ENCODE measurements at places on chromosomes 2 and 18. TPM values are rescaled to one million over a fixed set of nuclear protein-coding genes. Genes with fewer than 3 reads are reported as not detected.

- H3K27ac ChIP-seq, result no peak overlapping the region
- no peak overlapping the region for H3K4me3 ChIP-seq
- no peaks in the 10 kb centered on the region for H3K27me3 ChIP-seq
- no peaks in the 10 kb centered on the region for H3K36me3 ChIP-seq
- H3K4me1 ChIP-seq, result peaks cover 2% of the 10 kb centered on the region
- DNase-seq, result peak; percentile 62
These were observed 37.8 kb upstream of the KCNF1 start for GRCh38 chr2:10873790-10874437.

GRCh38 chr2:128563348-128563687 is 244.7 kb upstream of the HS6ST1 start:
- peak overlapping the region; percentile 60 for H3K27ac ChIP-seq
- peaks cover 13% of the 10 kb centered on the region for H3K4me1 ChIP-seq
- H3K27me3 ChIP-seq, result no peaks in the 10 kb centered on the region
- no peaks in the 10 kb centered on the region for H3K36me3 ChIP-seq
- DNase-seq, result peak; percentile 98
- no peak overlapping the region for H3K4me3 ChIP-seq

GRCh38 chr18:51151568-51152511 is 45.6 kb downstream of the MEX3C start:
- no peaks in the 10 kb centered on the region for H3K27me3 ChIP-seq
- H3K27ac ChIP-seq, result no peak overlapping the region
- H3K4me3 ChIP-seq, result no peak overlapping the region
- DNase-seq, result no peak

GRCh38 chr2:11498543-11499034 is 32.6 kb upstream of the E2F6 start:
- H3K4me1 ChIP-seq, result peaks cover 2% of the 10 kb centered on the region
- H3K4me3 ChIP-seq, result no peak overlapping the region
- H3K27ac ChIP-seq, result no peak overlapping the region

DNA sequence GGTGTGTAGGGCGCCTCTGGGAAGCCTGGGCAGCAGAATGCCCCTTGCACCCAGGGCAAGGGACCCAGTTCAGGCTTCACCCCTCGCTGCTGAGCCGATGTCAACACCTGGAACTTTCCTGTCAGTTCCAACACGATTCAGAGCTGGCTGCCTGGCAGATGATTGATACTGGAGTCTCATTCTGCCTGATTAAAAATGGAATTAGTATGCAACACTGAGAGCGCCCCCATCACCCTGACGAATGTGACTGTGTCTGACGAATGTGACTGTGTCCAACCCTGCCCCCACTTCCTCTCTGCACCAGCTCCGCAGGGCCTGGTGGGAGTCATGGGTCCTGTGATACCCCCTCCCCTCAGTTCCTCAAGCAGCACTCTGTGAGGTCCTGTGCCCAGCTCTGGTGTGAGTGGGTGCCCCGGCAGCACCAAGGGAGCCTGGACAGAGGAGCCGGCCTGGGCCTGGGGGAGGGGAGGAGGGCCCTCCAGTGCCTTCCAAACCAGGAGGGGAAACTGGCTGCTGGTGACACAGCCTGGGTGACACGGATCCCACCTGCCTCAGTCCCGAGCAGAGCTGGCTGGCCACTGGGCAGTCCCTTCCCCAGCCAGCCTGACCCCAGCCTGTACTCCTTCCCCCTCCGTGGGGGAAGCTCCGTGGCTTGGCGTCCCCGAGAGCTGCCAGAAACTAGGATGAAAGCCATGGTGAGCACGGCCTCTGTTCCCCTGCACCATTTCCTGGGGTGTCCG is 41.4 kb upstream of the ALPP start:
- no peak overlapping the region for H3K4me3 ChIP-seq
- H3K27ac ChIP-seq, result no peak overlapping the region
- H3K27me3 ChIP-seq, result no peaks in the 10 kb centered on the region
- no peak for DNase-seq

- no peak for DNase-seq
- no peaks in the 10 kb centered on the region for H3K4me1 ChIP-seq
- no peaks in the 10 kb centered on the region for H3K36me3 ChIP-seq
- H3K27me3 ChIP-seq, result peaks cover 5% of the 10 kb centered on the region
- no peak overlapping the region for H3K4me3 ChIP-seq
These were observed 4.9 kb downstream of the QPCT start for GRCh38 chr2:37349231-37349860.

DNA sequence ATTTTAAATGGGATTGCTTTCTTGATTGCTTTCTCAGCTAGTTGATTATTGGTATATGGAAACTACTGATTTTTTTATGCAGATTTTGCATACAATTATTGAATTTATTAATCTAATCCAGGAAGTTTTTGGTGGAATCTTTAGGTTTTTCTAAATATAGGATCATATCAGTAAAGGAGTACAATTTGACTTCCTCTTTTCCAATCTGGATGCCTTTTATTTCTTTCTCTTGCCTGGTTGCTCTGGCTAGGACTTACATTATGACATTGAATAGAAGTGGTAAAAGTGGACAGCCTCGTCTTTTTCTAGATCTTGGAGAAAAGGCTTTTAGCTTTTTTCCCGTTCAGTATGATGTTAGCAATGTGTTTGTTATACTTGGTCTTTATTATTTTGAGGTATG is 51.3 kb downstream of the OTX1 start:
- no peak overlapping the region for H3K4me3 ChIP-seq
- H3K27me3 ChIP-seq, result no peaks in the 10 kb centered on the region
- no peaks in the 10 kb centered on the region for H3K4me1 ChIP-seq

DNA sequence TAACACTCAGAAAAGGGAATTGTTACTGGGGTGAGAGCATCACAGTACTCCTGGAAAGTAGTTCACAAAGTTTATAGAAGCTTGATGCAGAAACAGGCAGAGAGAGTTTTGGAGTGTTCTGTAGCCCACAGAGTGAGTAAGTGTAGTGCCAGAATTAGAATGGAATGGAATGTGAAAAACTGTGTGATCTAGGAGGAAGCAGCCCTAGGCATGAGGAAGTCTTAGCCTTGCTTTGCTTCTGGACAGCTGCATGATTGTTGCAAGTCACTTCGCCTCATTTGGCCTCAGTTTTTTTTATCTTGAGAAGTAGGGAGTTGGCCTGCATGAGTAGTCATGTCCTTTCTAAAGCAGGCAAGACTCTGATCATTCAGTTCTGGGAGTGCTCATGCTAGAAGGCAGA is 10.9 kb downstream of the SERPINB12 start:
- no peaks in the 10 kb centered on the region for H3K36me3 ChIP-seq
- no peak overlapping the region for H3K4me3 ChIP-seq
- H3K27ac ChIP-seq, result no peak overlapping the region
- peak; percentile 62 for DNase-seq

Gene LIPG
- under 0.01 TPM for total RNA-seq

Gene RGPD4
- not detected for total RNA-seq

DNA sequence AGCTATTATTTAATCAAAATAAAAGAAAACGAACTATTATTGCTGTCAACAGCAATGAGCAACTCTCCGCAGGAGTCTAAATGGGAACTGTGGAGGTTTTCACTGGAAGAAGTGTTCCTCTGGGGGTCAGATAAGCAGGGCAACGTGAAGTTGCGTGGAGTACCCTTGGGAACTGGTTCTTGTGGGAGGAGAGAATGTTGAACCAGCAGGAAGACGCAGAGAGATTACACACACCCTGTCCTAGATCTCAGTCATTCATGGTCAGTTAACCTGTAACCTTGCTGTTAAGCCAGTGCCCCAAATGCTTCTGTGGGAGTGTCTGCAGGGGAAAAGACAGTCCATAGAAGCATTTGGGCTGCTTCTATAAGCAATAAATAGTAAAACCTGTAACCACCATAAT is 20.4 kb upstream of the CABLES1 start:
- H3K4me3 ChIP-seq, result no peak overlapping the region
- H3K27ac ChIP-seq, result peak overlapping the region; percentile 89
- H3K36me3 ChIP-seq, result no peaks in the 10 kb centered on the region
- peaks cover 21% of the 10 kb centered on the region for H3K4me1 ChIP-seq
- no peaks in the 10 kb centered on the region for H3K27me3 ChIP-seq

Gene MGAT4A
- total RNA-seq, result under 0.01 TPM

GRCh38 chr2:208025814-208026184 is 472 bp upstream of the PLEKHM3 start:
- no peaks in the 10 kb centered on the region for H3K36me3 ChIP-seq
- peak overlapping the region; percentile 88 for H3K27ac ChIP-seq
- H3K4me3 ChIP-seq, result peak overlapping the region; percentile 90
- H3K27me3 ChIP-seq, result no peaks in the 10 kb centered on the region

Gene RSAD2
- not detected for total RNA-seq

GRCh38 chr2:148523315-148523714 is 121.2 kb upstream of the EPC2 start:
- DNase-seq, result no peak
- H3K27ac ChIP-seq, result no peak overlapping the region
- H3K4me1 ChIP-seq, result no peaks in the 10 kb centered on the region
- H3K27me3 ChIP-seq, result no peaks in the 10 kb centered on the region
- H3K36me3 ChIP-seq, result 0 out of 2 replicates have a peak, but pooled peaks cover 3% of the 10 kb centered on the region

- no peaks in the 10 kb centered on the region for H3K36me3 ChIP-seq
- 0 out of 2 replicates have a peak, but pooled peaks cover 2% of the 10 kb centered on the region for H3K4me1 ChIP-seq
These were observed 10.6 kb upstream of the NUP35 start for GRCh38 chr2:183113630-183114029.

Gene MALL
- 1.6 TPM for total RNA-seq

Gene PRKAG3
- not detected for total RNA-seq

Gene VWA3B
- not detected for total RNA-seq

DNA sequence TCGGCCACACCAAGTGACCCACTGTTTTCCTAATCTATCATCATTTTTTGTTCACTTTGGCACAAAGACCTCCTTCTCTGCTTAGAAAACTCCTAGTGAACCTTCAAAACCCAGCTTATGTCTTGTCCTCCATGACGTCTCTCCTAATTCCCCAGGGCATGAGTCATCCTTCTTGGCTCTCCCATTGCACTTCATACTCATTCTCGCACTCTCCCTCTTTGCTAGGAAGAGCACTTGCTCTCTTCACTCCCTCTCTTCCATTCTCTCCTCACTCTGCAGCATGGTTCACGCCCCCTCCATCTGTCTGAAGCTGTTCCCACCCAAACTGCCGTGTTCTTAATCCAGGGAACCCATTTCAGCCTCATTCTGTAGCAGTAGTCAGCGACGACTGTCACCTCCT is 103.9 kb downstream of the MRO start:
- no peak for DNase-seq
- H3K27me3 ChIP-seq, result no peaks in the 10 kb centered on the region

- H3K4me3 ChIP-seq, result no peak overlapping the region
- H3K27me3 ChIP-seq, result no peaks in the 10 kb centered on the region
- DNase-seq, result peak; percentile 53
- no peaks in the 10 kb centered on the region for H3K36me3 ChIP-seq
- H3K27ac ChIP-seq, result peak overlapping the region; percentile 58
These were observed 252.3 kb downstream of the MBD5 start for GRCh38 chr2:148273158-148273691.

Gene MATN3
- 1.1 TPM for total RNA-seq

DNA sequence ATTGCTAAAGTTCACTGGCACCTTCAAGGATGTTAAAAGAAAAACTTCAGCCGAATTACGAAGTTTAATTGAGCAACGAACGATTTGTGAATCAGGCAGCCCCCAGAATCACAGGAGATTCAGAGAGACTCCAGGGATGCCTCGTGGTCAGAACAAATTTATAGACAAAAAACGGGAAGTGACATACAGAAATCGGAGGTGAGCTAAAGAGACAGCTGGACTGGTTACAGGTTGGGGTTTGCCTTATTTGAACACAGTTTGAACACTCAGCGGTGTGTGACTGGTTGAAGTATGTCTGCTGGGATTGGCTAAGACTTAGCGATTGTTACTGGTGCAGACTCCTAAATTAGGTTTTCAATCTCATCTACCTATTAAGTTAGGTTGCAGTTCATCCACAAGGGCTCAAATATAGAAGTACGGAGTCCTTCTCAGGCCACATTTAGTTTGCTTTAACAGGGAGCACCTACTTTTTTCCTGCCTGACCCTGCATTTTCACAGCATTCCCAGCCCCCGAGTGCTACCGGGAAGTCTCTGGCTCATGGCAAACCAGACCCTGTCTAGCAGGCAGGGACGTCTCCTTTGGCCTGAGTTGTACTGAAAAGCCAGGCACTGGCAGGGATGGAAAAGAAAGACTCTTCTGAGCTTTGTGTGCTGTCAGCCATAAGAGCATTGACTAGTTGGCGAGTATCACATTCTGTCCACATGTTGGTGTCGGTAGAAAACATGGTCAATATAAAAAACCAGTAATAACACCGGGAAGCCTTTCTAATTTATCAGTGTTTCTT is 41.1 kb downstream of the CDCA7 start:
- no peaks in the 10 kb centered on the region for H3K4me1 ChIP-seq
- no peak for DNase-seq
- no peak overlapping the region for H3K4me3 ChIP-seq

DNA sequence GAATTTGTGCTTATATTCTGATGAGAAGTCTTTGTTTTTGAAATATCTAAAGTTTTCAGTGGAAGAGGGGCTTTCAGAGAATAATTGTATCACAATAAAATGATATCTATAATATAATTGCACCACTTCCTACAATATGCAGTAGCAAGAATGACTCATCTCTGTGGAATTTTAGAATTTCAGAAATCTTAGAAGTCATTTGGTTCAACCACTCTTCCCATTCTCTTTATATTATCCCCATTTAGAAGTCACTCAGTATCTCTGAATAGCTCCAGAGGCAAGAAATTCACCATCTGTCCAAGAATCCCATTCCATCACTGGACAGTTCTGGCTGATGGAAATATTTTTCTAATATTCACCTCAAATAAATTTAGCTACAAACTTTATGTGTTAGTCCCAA is 59.3 kb upstream of the CCDC68 start:
- H3K4me1 ChIP-seq, result no peaks in the 10 kb centered on the region
- H3K36me3 ChIP-seq, result no peaks in the 10 kb centered on the region
- peak; percentile 68 for DNase-seq
- H3K27me3 ChIP-seq, result no peaks in the 10 kb centered on the region
- H3K4me3 ChIP-seq, result no peak overlapping the region

DNA sequence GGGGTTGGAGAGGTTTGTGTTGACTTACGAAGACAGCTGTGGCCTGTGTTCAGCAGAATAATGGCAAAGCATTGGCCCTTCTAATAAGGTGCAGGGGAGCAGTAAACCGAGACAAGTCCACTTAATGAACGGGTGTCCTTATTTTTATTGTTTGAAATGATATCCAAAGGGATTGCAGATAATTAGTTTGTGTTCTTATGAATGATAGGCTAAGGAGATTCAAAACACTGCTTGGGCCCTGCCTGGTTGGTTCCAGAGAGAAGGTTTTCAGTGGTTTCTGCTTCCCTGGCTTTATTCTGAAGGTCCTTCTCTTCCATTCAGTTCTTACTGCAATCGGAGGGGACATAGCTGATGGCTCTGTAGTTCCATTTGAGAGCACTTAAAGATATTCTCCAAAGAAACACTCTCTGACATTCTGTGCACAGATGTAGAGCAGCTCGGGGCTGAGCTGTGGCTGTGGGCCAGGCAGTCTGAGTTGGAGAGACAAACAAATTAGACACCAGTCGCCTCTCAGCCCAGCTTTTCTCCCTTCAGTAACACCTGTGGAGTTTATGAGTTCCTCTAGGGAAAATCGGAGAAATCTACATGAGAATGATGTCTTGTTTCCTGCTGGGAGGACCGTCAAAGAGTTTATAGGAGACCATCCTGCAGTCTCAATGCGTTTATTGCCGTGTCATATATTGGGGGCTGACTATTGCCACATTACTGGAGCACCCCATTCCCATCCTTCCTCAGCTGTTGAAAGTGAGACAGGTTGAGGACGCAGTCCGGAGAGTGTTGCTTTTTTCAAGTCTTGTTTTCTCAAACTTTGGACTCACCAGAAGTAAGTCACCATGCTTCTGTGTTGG is 6.5 kb downstream of the GREB1 start:
- H3K27ac ChIP-seq, result no peak overlapping the region
- H3K4me1 ChIP-seq, result no peaks in the 10 kb centered on the region

Gene EGR4
- not detected for total RNA-seq

Gene ANKRD44
- total RNA-seq, result 15.6 TPM

GRCh38 chr2:241967467-241968144 is 98.1 kb downstream of the RTP5 start:
- DNase-seq, result no peak
- no peaks in the 10 kb centered on the region for H3K36me3 ChIP-seq
- peaks cover 7% of the 10 kb centered on the region for H3K4me1 ChIP-seq
- 0 out of 2 replicates have a peak, but pooled peaks cover 2% of the 10 kb centered on the region for H3K27me3 ChIP-seq

Gene KCNE4
- total RNA-seq, result 8.3 TPM
